ENCODE measurements at places on chromosomes 2 and 18.

- DNase-seq: no peak
Measured at GRCh38 chr18:13791181-13791580, 32.8 kb upstream of the MC5R start.

- no peak for DNase-seq
Measured at GRCh38 chr2:179265082-179265510, 464 bp upstream of the SESTD1 start.

- DNase-seq: no peak
Measured at GRCh38 chr2:150508497-150509137, 21.1 kb upstream of the RND3 start.

GRCh38 chr18:29285471-29285870 is 1108.5 kb upstream of the CDH2 start:
- no peak for DNase-seq

DNA sequence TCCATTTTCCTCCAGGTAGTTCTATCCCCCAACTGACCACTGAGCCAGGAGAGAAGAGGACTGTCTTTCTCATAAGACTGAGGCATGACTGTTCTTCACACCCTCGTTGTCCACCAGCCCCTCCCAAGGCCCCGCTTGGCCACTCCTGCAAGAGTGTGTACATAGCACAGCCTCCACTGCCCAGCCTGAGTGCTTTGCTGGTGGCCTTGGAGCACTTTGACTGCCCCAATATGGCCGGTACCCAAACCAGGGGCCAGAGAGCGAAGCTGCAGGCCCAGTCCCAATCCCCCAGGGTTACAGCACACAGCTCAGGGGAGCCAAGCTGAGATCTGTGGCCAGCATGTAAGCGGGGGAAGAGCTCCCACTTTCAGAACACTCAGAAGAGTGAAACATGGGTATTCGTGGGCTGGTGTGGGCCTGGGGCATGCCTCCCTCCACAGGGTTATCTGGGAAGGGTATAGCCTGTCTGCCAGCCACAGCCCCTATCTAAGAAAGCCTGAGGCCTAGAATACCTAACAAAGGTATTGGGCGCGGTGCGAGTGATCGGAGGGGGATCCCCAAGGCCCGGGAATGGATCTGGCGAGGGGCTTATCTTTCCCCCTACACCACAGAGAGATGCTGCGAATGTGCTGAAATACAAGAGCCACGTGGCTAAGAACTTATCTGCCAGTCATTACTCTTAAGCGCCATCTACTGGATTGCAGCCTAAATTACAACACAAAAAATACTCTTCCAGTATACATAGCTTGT is 163.8 kb downstream of the WDPCP start:
- no peak for DNase-seq

DNA sequence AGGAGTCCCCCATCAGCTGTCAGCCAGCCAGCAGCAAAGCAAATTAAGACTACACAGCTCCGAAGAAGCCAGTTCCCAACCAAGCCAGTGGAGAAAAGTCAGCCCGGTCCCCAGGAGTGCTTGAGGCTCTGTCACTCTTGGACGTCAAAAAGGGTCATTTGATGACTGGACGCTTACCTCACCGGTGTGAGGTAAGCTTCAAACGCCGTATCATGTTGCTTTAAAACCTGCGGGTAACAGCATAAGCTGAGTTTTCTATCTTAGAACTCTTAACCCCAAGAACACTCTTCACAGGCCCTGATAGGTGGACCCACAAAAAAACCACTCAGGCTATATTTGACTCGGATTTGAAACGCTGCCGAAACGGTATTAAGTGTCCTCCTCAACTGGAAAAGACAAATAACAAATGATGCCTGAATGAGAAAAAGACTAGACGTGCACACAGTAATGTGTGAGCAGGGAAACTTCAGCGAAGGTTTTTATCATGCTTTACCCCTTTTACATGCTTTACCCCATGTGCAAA is 682 bp upstream of the LNPK start:
- no peak for DNase-seq

GRCh38 chr2:207083361-207084110 is 82.2 kb downstream of the KLF7 start:
- no peak for DNase-seq

DNA sequence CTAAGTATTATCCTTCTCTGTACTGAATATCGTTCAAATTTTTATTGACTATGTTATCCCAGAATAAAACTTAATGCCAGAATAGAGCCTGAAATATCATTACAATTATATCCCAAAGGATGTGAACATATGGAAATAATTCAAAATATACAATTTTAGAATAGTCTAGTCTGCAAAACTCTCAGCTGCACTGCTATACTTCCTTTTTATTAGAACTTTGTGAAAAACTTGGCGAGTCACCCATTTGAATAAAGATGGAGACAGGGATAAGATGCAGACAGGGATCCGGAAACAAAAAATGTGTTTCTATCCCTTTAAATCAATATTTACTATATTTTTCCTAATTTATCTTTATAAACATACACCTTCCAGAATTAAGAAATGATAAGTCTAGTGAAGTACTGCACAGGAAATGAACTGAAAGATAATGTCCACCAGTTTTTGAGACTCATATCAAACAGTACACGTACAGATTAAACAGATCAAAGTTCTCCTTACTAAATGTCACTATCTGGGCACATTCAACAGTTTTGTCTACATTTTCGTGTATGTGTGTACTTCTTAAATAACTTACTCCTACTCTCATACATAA is 107.8 kb downstream of the MEP1B start:
- no peak for DNase-seq

DNA sequence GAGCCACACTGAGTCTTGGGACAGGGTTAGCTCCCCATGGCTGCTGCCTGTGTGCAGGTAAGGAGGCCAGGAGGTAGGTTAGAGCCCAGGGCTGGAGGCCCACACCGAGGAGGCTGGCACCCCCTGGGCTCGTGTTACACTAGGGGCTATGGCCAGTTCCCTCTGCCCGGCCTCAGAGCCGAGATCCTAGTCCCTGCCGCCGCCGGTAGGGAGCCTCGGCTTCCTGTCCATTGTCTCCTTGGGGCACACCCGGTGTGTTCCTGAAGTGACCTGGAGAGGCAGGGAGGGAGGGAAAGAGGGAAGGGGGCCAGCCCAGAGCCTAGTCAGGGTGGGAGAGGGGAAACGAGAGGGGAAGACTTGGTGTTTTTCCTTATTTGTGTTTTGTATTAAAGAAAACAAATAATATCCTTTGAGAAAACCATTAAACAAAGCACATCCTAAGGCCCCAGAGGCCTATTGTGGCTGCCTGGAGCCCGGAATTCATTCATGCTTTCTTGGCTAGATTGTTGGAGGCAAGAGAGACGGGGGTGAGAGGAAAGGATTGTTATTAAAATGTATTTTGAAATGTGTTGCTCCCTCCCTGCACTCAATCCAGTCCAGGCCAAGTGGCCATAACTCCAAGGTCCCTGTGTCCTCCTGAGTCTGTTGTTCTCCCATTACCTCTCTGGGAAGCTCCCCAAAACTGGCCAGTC is 170.7 kb downstream of the CTIF start:
- no peak for DNase-seq

- DNase-seq: no peak
Measured at GRCh38 chr2:26074676-26075075, 40.8 kb downstream of the RAB10 start.

GRCh38 chr2:86649119-86649947 is 25.7 kb upstream of the RNF103 start:
- no peak for DNase-seq

GRCh38 chr2:104405623-104406022 is 448.3 kb upstream of the POU3F3 start:
- DNase-seq: no peak

DNA sequence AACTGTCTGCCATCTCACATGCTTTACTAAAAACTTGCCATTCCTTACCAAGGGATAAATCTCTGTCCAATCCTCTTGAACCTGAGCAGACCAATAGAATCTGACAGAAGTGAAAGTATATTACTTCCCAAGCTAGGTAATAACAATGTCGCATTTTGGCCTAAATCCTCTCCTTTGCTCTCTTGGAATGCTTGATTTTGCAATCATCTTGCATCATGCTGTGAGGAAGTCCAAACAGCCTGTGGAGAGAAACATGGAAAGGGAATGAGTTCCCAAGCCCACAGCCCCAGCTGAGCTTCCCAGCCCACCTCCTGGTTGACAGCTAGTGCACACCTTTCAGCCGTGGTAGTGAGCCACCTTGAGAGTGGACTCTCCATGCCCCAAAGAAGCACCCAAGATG is 540.6 kb downstream of the STK39 start:
- no peak for DNase-seq

- no peak for DNase-seq
Measured at GRCh38 chr2:131417886-131418285, 53.9 kb upstream of the RAB6D start.

DNA sequence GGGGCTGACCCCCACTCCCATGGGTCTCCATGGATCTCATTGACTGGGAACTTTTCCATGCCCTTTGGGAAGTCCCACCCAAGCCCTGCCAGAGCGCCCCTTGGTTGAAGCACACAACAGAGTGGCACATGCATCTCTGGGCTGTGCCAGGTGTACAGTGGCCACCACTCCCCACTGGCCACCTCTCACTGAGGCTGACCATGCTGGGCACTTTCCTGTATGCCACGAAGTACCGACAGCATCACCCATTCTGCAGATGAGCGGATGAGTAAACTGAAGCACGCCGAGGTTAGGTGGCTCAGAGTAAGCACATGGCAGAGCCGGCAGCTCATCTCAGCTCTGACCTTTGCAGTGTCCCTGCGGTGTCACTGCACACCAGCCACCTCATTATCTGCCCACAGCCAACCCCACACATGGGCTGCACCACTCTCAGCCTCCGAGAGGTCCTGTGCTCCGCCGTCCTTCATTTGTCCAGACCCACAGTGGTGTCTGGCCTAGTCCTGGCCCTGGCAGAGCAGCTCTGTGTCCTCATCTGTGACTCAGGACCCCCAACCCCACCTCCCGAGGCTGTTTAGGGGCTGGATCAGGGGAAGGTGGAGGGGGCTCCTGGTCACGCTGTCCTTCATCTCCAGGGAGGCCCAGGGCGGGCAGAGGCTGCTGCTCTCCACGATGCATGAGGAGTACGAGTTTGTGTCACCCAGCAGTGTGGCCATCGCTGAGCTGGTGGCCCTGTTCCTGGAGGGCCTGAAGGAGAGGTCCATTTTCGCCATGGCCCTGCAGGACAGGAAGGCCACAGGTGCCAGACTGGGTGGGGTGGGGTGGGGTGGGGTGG is 18.0 kb upstream of the GPR17 start:
- DNase-seq: no peak

GRCh38 chr2:26462511-26463243 is 15.2 kb downstream of the OTOF start:
- DNase-seq: no peak

DNA sequence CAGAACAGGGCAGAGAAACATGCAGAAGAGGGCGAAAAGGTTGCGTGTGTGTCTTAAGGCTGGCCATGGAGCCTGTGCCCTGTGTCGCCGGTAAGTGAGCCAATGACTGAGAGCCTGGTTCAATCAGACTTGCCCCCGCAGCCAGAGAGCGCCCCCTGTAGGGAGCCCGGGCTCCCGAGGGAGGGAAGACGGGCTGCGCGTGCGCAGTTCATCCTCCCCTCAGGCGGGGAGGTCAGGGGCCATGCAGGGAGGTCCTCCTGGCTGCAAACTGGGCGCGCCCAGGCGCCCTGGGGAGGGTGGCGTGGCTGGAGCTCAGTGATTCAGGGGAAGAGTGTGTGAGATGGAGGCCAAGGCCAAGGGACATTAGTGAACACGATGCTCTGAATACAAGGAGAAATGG is 276.6 kb downstream of the PHLPP1 start:
- no peak for DNase-seq

GRCh38 chr2:136247204-136247950 is 129.4 kb upstream of the CXCR4 start:
- DNase-seq: no peak

Data from stimulated activated CD8-positive, alpha-beta memory T cell treated with anti-CD3 and anti-CD28 coated beads, Interleukin-4, amount 100 ng/mL, for 24 hours (primary cell).